ENCODE measurements at places on chromosomes 4 and X. TPM values are rescaled to one million over a fixed set of nuclear protein-coding genes. Genes with fewer than 3 reads are reported as not detected.

- H3K4me3 ChIP-seq, result no peak overlapping the region
- no peaks in the 10 kb centered on the region for H3K36me3 ChIP-seq
- no peak overlapping the region for H3K27ac ChIP-seq
- no peaks in the 10 kb centered on the region for H3K4me1 ChIP-seq
Measured at GRCh38 chrX:131201986-131202385, 87.1 kb downstream of the IGSF1 start.

DNA sequence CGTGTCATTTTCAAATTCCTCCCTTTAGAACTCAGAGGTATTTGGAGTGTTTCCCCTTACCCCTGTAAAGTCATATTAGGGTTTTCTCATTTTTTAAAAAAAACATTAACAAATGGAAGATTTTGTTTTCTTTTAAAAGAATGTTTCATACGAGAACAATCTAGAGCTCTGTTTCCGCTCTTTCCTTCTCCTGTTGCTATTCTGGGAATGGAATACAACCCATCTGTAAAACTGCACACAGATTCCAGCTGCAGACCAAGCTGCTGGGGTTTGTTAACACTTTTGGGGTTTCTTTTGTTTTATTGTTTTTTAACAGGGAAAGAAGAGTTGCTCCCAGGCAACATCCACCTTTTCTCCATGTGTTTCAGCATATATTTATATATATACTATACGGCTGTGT lies 61.3 kb downstream of the HCCS start:
- H3K4me3 ChIP-seq, result no peak overlapping the region
- DNase-seq, result no peak
- H3K27ac ChIP-seq, result no peak overlapping the region

DNA sequence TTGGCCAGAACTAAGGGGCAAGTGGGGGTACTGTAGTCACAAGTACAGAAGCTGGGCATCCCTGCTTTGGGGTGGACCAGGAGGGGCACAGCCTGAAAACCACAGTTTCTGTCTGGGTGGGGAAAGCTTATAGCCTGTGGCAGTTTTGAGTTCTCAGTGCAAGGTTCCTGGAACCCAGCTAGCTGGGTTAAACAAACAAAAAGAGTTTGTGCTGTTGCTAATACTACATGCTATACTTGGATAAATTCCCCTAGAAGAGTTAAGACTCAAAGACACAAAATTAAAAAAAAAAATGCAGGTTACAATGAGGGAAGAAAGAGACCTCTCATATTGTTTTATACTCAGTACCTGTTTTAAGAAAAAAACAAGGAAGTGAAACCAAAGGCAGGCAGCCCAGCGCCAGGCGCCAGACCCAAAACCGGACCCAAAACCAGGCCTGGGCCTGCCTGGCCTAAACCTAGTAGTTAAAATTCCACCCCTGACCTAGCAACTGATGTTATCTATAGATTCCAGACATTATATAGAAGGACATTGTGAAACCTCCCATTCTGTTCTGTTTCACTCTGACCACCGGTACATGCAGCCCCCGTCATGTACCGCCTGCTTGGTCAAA lies 50.8 kb downstream of the SLC2A9 start:
- no peaks in the 10 kb centered on the region for H3K4me1 ChIP-seq
- H3K27me3 ChIP-seq, result no peaks in the 10 kb centered on the region
- H3K4me3 ChIP-seq, result no peak overlapping the region
- H3K27ac ChIP-seq, result no peak overlapping the region
- H3K36me3 ChIP-seq, result no peaks in the 10 kb centered on the region

GRCh38 chr4:89434364-89434988 lies 126.9 kb upstream of the GPRIN3 start:
- H3K36me3 ChIP-seq, result no peaks in the 10 kb centered on the region
- H3K27me3 ChIP-seq, result no peaks in the 10 kb centered on the region
- peak; percentile 30 for DNase-seq
- H3K4me3 ChIP-seq, result no peak overlapping the region

GRCh38 chrX:16612257-16612897 lies 37.6 kb upstream of the S100G start:
- DNase-seq, result no peak
- no peaks in the 10 kb centered on the region for H3K27me3 ChIP-seq
- no peaks in the 10 kb centered on the region for H3K4me1 ChIP-seq
- no peaks in the 10 kb centered on the region for H3K36me3 ChIP-seq

DNA sequence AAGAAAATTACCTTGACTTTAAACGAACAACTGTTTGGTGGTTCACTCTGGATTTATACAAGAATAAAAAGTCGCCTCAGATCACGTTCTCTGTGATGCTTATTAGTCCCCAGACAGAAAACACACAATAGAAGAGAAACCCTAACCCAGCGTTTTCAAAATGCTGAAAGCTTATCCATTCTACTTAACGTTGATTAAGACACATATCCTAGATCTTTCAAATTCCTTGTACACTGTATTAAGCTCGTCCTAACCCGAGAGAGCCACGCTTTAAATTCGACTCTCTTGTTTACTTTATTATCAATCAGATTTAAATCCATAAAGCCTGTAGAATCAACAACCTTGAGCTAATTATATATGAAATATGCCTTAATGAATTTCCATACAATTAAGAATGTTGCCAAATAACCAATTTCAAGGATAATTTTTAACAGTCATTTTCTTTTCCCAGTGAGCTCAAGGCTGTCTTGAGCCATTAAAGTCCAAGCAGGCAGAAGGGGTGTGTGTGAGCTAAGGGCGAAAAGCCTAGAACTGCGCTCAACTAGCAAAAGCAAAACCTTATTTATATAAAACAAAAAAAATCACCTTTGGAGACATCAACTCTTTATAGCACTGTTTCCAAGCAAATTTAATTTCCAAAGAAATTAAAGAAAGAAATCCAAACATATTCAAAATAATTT lies 981 bp upstream of the PITX2 start:
- no peak overlapping the region for H3K27ac ChIP-seq
- H3K36me3 ChIP-seq, result no peaks in the 10 kb centered on the region
- no peaks in the 10 kb centered on the region for H3K4me1 ChIP-seq
- DNase-seq, result no peak
- no peak overlapping the region for H3K4me3 ChIP-seq

- no peaks in the 10 kb centered on the region for H3K4me1 ChIP-seq
- DNase-seq, result no peak
- H3K27ac ChIP-seq, result no peak overlapping the region
- H3K36me3 ChIP-seq, result no peaks in the 10 kb centered on the region
- H3K4me3 ChIP-seq, result no peak overlapping the region
Measured at GRCh38 chr4:115841871-115842270, 728.5 kb upstream of the NDST4 start.

SLC7A11 gene
- total RNA-seq, result 74.8 TPM

VCX gene
- not detected for total RNA-seq

SLC6A14 gene
- total RNA-seq, result not detected

PAGE2 gene
- not detected for total RNA-seq

All from fibroblast of lung (primary cell).